ENCODE measurements at places on chromosomes 3 and 15.
A peak's percentile ranks its signal among the peaks of the same experiment; 100 is the strongest.

DNA sequence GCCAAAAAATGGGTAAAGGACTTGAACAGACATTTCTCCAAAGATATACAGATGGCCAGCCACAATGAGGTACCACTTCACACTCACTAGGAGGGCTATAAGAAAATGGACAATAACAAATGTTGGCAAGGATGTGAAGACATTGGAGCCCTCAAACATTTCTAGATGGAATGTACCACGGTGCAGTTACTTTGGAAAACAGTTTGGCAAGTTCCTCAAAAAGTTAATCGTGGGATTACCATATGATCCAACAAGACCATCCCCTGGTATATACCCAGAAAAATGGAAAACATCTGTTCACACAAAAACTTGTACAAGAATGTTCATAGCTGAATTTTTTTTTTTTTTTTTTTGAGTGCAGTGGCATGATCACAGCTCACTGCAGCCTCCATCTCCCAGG, 15.9 kb upstream of the HRH1 start:
- no peak for DNase-seq

GRCh38 chr15:29451201-29451781, 181.7 kb upstream of the NSMCE3 start:
- DNase-seq = no peak

GRCh38 chr3:194876403-194877095, 190.9 kb downstream of the FAM43A start:
- peak; percentile 23 for DNase-seq

DNA sequence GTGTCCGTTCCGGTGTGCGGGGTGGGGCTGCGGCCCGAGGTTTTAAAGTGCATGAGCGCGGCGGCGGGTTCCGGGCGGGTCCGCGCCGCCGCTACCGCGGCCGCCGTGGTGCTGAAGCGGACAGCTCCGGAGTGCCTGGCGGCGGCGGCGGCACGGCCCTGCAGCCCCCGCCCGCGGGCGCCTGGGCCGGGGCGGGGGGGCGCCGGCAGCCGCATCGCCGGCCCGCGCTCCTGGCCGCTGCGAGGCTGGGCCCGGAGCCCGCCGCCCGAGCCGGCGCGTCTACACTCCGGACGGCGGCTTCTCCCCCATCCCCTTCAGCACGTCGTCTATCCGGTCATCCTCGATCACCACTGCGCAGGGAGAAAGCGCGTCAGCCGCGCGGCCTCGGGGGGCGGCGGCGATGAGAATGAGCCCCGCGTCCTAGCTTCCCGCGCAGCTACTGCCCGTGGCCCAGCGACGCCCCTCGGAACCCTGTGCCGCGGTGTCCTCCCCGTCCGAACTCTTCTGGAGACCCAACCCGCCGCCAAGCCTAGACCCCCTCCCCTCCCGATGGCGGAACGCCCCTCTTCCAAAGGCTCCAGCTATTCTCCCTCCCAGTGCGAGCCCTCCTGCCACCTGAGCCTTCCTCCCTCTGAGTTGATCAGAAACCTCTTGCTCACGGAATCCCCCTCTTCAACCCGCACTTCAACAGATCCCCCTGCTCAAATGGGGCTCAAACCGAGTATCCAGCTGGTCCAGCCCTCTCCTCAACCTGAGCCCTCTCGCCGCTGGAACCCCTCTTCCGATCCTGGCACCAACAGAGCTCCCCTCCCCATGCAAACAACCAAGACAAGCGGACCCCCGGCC, 1.3 kb downstream of the CAMK2N2 start:
- DNase-seq = no peak

GRCh38 chr3:182212479-182213076, 500.9 kb downstream of the SOX2 start:
- DNase-seq = no peak

DNA sequence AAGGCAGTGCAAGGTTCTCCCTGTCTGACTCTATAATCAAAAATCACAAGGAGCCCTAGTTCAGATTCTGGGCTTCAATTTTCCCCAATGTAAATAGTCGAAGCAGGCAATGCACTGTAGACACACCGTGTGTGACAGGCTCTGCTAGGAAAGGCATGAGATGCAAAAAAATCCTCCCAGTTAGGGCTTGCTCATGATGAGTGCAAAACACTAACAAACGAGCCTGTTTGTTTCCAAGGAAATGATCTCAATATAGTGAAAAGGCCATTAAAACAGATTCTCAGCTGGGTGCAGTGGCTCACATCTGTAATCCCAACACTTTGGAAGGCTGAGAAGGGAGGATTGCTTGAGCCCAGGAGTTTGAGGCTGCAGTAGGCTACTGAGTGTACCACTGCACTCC, 55.7 kb downstream of the UMPS start:
- DNase-seq = no peak

- DNase-seq = no peak
These were observed 211.1 kb upstream of the GADL1 start for GRCh38 chr3:31105438-31106077.

DNA sequence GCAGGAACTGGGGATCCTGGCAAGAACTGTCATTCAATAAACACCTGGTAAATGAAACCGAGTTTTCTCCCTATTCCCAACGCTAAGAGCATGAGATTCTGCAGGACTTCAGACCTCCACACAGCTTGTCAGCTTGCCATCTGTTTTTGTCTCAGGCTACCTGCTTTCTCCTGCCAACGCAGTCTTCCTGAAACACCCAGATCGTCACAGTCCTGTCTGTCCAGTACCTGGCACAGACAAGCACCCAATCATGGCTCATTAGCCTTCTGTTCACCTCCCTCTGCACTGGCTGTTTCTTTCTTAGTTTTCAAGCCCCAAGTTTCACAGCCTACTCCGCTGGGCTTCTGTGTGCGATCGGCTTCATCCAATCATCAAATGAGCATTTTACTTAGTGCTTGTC, 5.0 kb downstream of the SLC12A8 start:
- DNase-seq = no peak

Measured in liver (tissue), 10 donors.